Thoracic aorta (tissue), 2 donors: ENCODE measurements at places on chromosomes 3 and 15. TPM values are rescaled to one million over a fixed set of nuclear protein-coding genes. Genes with fewer than 3 reads are reported as not detected.

DNA sequence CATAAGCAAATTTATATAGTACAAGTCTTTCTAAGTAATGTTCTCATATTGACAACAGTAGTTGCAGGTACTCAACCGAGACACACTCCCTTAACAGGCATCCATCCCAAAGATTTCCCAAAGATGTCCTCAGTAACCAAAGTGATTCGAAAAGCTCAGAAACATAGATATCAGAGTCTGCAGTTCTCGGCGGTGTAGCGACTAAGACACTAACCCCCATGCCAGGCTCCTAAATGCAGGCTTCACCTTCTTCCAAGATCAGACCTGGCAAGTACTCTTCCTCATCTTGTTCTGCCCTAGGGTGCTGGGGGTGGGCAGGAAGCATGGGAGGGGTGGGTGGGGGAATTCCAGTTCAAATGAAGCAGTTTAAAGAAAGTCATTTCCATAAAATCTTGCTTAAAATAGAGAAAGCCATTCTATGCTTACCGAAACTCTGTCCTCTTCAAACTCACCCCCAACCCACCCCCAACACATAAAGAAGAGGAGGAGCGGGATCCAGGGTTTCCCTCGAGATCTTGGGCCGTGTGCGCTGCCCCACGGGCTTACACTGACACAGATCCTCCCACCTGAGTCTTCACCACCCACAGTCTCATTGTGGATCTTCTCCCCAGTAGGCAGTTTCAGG lies 59.0 kb upstream of the BCL6 start:
- H3K36me3 ChIP-seq: no peaks in the 10 kb centered on the region
- no peaks in the 10 kb centered on the region for H3K27me3 ChIP-seq
- peaks cover 3% of the 10 kb centered on the region for H3K4me1 ChIP-seq
- H3K4me3 ChIP-seq: no peak overlapping the region
- no peak for DNase-seq
- H3K27ac ChIP-seq: no peak overlapping the region

GRCh38 chr3:66803721-66804695 lies 194.1 kb upstream of the KBTBD8 start:
- no peak overlapping the region for H3K4me3 ChIP-seq
- no peaks in the 10 kb centered on the region for H3K36me3 ChIP-seq
- H3K27me3 ChIP-seq: no peaks in the 10 kb centered on the region

SSR3 gene
- total RNA-seq: 94.0 TPM

GRCh38 chr3:42176242-42177034 lies 85.3 kb downstream of the TRAK1 start:
- H3K36me3 ChIP-seq: no peaks in the 10 kb centered on the region
- peaks cover 22% of the 10 kb centered on the region for H3K4me1 ChIP-seq
- no peak overlapping the region for H3K4me3 ChIP-seq
- H3K27ac ChIP-seq: no peak overlapping the region

CCR4 gene
- total RNA-seq: 0.56 TPM

DNA sequence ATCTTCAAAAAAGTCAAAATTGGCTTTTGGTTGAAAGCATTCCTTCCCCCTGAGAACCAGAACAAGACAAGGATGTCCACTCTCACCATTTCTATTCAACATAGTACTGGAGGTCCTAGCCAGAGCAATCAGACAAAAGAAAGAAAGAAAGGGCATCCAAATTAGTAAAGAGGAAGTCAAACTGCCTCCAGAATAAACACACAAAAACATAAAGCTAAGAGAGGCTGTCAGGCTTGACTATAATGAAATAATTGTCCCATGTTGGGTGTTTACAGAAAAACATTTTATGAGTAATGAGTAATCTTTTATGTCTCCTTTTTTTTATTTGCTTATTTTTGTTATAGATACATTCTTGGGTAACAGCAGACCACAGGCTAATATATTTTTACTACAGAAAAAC lies 18.3 kb upstream of the FAM240A start:
- no peak for DNase-seq
- H3K4me1 ChIP-seq: no peaks in the 10 kb centered on the region
- H3K27me3 ChIP-seq: no peaks in the 10 kb centered on the region
- H3K27ac ChIP-seq: no peak overlapping the region

DENND4A gene
- total RNA-seq: 25.6 TPM

DTWD1 gene
- total RNA-seq: 14.5 TPM

- H3K27ac ChIP-seq: no peak overlapping the region
- DNase-seq: no peak
- no peak overlapping the region for H3K4me3 ChIP-seq
- peaks cover 5% of the 10 kb centered on the region for H3K36me3 ChIP-seq
- peaks cover 5% of the 10 kb centered on the region for H3K4me1 ChIP-seq
These were observed 37.5 kb downstream of the CMC1 start for GRCh38 chr3:28278918-28279317.

- no peaks in the 10 kb centered on the region for H3K36me3 ChIP-seq
- no peaks in the 10 kb centered on the region for H3K4me1 ChIP-seq
- H3K27me3 ChIP-seq: no peaks in the 10 kb centered on the region
- DNase-seq: no peak
These were observed 31.3 kb upstream of the FURIN start for GRCh38 chr15:90837094-90837493.

GRCh38 chr3:185479373-185479945 lies 19.4 kb downstream of the TMEM41A start:
- peaks cover 11% of the 10 kb centered on the region for H3K36me3 ChIP-seq
- H3K27me3 ChIP-seq: no peaks in the 10 kb centered on the region
- H3K4me1 ChIP-seq: no peaks in the 10 kb centered on the region
- H3K4me3 ChIP-seq: no peak overlapping the region

GRCh38 chr15:63402498-63403253 lies 21.0 kb upstream of the CA12 start:
- H3K4me1 ChIP-seq: no peaks in the 10 kb centered on the region
- peak overlapping the region; percentile 60 for H3K4me3 ChIP-seq
- no peaks in the 10 kb centered on the region for H3K27me3 ChIP-seq
- no peaks in the 10 kb centered on the region for H3K36me3 ChIP-seq

DNA sequence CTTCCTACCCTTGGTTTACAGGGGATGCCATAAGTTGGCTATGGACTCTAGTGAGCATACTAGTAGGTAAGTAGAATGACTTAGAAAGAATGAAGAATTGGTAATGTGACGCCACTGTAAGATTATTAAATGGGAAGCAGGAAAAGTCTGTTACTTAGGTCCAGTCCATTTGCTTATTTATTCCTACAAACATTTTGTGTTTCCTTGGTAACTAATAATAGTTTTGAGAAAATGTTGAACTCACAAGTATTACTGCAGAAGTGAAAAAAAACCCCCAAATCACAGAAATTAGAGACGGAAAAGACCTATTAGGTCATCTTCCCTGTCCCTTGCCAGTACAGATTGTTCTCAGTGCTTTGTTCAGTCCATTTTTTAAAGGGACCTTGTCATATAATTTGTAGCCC lies 63.5 kb downstream of the CMSS1 start:
- peaks cover 46% of the 10 kb centered on the region for H3K4me1 ChIP-seq
- peak overlapping the region; percentile 22 for H3K4me3 ChIP-seq
- H3K36me3 ChIP-seq: no peaks in the 10 kb centered on the region
- H3K27ac ChIP-seq: peak overlapping the region; percentile 89

DNA sequence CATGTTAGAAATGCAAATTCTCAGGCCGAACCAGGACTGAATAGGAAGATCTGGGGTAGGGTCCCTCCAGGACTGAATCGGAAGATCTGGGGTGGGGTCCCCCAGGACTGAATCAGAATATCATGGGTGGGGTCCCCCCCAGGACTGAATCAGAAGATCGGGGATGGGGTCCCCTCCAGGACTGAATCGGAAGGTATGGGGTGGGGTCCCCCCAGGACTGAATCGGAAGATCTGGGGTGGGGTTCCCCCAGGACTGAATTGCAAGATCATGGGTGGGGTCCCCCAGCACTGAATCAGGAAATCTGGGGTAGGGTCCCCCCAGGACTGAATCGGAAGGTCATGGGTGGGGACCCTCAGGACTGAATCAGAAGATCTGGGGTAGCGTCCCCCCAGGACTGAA lies 48.2 kb upstream of the TNK2 start:
- no peak for DNase-seq
- H3K4me1 ChIP-seq: no peaks in the 10 kb centered on the region
- peaks cover 14% of the 10 kb centered on the region for H3K36me3 ChIP-seq

- H3K27me3 ChIP-seq: no peaks in the 10 kb centered on the region
- no peaks in the 10 kb centered on the region for H3K36me3 ChIP-seq
- H3K4me1 ChIP-seq: no peaks in the 10 kb centered on the region
- no peak overlapping the region for H3K27ac ChIP-seq
- DNase-seq: no peak
These were observed 44.0 kb upstream of the ETV5 start for GRCh38 chr3:186152889-186153292.

- no peaks in the 10 kb centered on the region for H3K36me3 ChIP-seq
- H3K4me3 ChIP-seq: no peak overlapping the region
- H3K27me3 ChIP-seq: no peaks in the 10 kb centered on the region
- no peak for DNase-seq
- H3K4me1 ChIP-seq: no peaks in the 10 kb centered on the region
These were observed 30.9 kb downstream of the VIPR1 start for GRCh38 chr3:42533161-42533897.

- H3K36me3 ChIP-seq: no peaks in the 10 kb centered on the region
- H3K4me3 ChIP-seq: no peak overlapping the region
- no peaks in the 10 kb centered on the region for H3K4me1 ChIP-seq
- no peaks in the 10 kb centered on the region for H3K27me3 ChIP-seq
These were observed 532.2 kb downstream of the ROBO2 start for GRCh38 chr3:77571971-77572715.

DNA sequence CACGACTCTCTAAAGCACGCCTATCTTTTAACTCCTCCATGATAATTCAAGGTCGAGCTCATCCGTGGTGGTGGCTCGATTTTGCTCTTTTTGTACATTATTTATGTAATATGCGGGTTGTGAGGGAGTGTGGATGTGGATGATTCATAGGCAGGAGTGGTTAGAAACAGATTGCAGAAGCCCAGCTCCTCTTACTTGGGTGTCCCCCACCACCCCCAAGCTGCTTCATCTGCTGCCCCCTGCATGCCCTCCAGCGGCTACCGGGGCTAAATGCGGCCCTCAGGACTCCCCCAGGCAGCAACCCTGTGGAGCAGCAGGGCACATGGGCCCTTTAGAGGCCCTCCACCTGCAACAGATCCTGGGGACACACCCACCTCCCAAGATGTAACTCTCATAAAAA lies 111.5 kb upstream of the SELENOK start:
- H3K4me3 ChIP-seq: no peak overlapping the region
- no peak for DNase-seq
- peaks cover 11% of the 10 kb centered on the region for H3K4me1 ChIP-seq
- H3K27me3 ChIP-seq: no peaks in the 10 kb centered on the region
- no peaks in the 10 kb centered on the region for H3K36me3 ChIP-seq
- H3K27ac ChIP-seq: no peak overlapping the region

ZSCAN2 gene
- total RNA-seq: 2.8 TPM

ADPRH gene
- 22.7 TPM for total RNA-seq

- H3K36me3 ChIP-seq: no peaks in the 10 kb centered on the region
- peaks cover 6% of the 10 kb centered on the region for H3K4me1 ChIP-seq
- H3K27me3 ChIP-seq: no peaks in the 10 kb centered on the region
- no peak overlapping the region for H3K4me3 ChIP-seq
These were observed 66.1 kb downstream of the SLC30A4 start for GRCh38 chr15:45456212-45457106.

CTXN2 gene
- total RNA-seq: not detected

BCL2A1 gene
- not detected for total RNA-seq

FAM174B gene
- 6.1 TPM for total RNA-seq

CMTM8 gene
- 2.8 TPM for total RNA-seq

POLR2H gene
- total RNA-seq: 49.5 TPM

STRA6 gene
- not detected for total RNA-seq

OSBPL10 gene
- total RNA-seq: 153 TPM

HTR3E gene
- total RNA-seq: not detected

- no peaks in the 10 kb centered on the region for H3K36me3 ChIP-seq
- DNase-seq: no peak
- no peaks in the 10 kb centered on the region for H3K4me1 ChIP-seq
- no peaks in the 10 kb centered on the region for H3K27me3 ChIP-seq
These were observed 102.4 kb downstream of the RAB11A start for GRCh38 chr15:65971741-65971995.

GRCh38 chr15:29092376-29093064 lies 177.1 kb downstream of the NSMCE3 start:
- no peaks in the 10 kb centered on the region for H3K27me3 ChIP-seq
- no peak for DNase-seq
- no peaks in the 10 kb centered on the region for H3K4me1 ChIP-seq
- no peaks in the 10 kb centered on the region for H3K36me3 ChIP-seq

GRCh38 chr3:9179826-9180763 lies 69.4 kb downstream of the SRGAP3 start:
- peak overlapping the region; percentile 20 for H3K4me3 ChIP-seq
- H3K4me1 ChIP-seq: no peaks in the 10 kb centered on the region
- H3K36me3 ChIP-seq: no peaks in the 10 kb centered on the region
- H3K27me3 ChIP-seq: no peaks in the 10 kb centered on the region
- no peak for DNase-seq

- no peak overlapping the region for H3K4me3 ChIP-seq
- no peak overlapping the region for H3K27ac ChIP-seq
- H3K36me3 ChIP-seq: no peaks in the 10 kb centered on the region
- peaks cover 2% of the 10 kb centered on the region for H3K4me1 ChIP-seq
These were observed 5.6 kb downstream of the CTXND1 start for GRCh38 chr15:80246425-80246894.

DNA sequence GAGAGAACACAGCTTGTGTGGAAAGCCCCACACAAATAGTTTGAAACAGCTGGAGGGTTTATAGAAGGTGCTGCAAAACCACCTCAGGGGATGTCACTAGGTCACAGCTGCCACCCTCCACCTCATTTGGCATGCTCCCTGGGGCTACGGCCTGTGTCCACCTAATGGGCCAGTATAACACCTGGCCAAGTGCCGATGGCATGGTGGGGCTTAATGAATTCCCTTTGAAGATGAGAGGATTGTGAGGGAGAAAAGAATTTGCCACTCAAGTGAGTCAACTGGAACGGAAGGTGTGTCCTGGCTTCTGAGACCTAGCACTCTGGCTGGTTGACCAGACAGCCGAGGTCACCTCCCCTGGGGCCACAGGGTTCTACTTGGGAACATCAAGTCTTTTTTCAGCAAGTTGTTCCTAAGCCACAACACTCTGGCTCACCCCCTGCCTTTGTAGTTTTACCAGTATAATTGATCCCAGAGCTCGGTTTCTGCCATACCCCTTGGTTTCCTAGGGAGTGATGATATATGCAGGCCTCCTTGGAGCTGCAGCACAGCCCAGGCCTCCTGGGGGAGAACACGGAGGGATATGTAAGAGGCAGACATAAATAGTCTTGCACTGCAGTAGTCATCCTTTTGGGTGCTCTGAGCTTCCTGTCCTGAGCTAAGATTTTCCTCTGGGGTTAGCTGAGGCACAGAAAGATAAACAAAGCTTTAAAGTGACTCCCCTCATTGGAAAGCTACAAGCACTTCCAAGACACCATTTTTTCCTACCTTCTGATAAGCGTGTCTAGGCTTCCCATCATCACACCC lies 178.2 kb upstream of the LPP start:
- H3K4me3 ChIP-seq: no peak overlapping the region
- DNase-seq: no peak
- no peaks in the 10 kb centered on the region for H3K36me3 ChIP-seq
- no peaks in the 10 kb centered on the region for H3K4me1 ChIP-seq

DNA sequence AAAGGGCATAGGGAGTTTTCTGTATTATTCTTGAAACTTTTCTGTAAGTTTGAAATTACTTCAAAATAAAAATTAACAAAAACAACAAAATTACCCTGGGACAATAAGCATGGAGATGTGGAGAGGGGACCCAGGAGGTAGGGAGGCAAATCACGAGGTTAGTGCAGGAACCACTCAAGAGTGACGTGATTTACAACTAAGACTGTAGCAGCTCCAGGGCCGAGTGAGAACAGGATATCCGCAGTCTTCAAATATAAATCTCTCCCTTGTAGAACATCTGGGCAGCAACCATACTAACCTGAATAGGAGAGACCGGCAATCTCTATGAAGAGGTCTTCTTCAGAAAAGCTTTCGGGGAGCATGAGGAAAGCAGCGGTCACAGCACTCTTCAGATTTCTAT lies 17.3 kb downstream of the TAMM41 start:
- H3K36me3 ChIP-seq: peaks cover 19% of the 10 kb centered on the region
- no peak for DNase-seq
- no peaks in the 10 kb centered on the region for H3K4me1 ChIP-seq
- H3K27me3 ChIP-seq: no peaks in the 10 kb centered on the region
- no peak overlapping the region for H3K27ac ChIP-seq
- H3K4me3 ChIP-seq: no peak overlapping the region

ENTPD3 gene
- 3.0 TPM for total RNA-seq
